Dorsolateral prefrontal cortex (tissue), 122 donors: ENCODE measurements at places on chromosomes 6 and 20. TPM values are rescaled to one million over a fixed set of nuclear protein-coding genes. Genes with fewer than 3 reads are reported as not detected.

VARS2 gene
- 38.7 TPM for total RNA-seq

SLA2 gene
- 1.4 TPM for total RNA-seq

RAET1L gene
- not detected for total RNA-seq

PTPRT gene
- total RNA-seq = 125 TPM

CD40 gene
- total RNA-seq = 8.4 TPM

MRPL18 gene
- total RNA-seq = 71.9 TPM

MYMX gene
- total RNA-seq = not detected

SUN5 gene
- total RNA-seq = not detected

C6orf163 gene
- 7.7 TPM for total RNA-seq

DHX35 gene
- total RNA-seq = 13.5 TPM

HAO1 gene
- not detected for total RNA-seq

AGER gene
- 6.4 TPM for total RNA-seq

KCNK15 gene
- 0.30 TPM for total RNA-seq

GCLC gene
- total RNA-seq = 38.1 TPM

DDO gene
- total RNA-seq = 3.6 TPM

HLA-DRB1 gene
- total RNA-seq = 132 TPM

LAMA2 gene
- 36.3 TPM for total RNA-seq

SLC16A10 gene
- 10.3 TPM for total RNA-seq

DDX27 gene
- 26.0 TPM for total RNA-seq

BEND3 gene
- 1.8 TPM for total RNA-seq

KIF25 gene
- total RNA-seq = 3.6 TPM

FAM83B gene
- total RNA-seq = not detected

BEND6 gene
- 53.5 TPM for total RNA-seq

NDUFAF4 gene
- total RNA-seq = 63.9 TPM

RHAG gene
- total RNA-seq = not detected

HNF4A gene
- 0.81 TPM for total RNA-seq

SLC22A16 gene
- total RNA-seq = not detected

B4GALT5 gene
- 26.1 TPM for total RNA-seq

DLK2 gene
- total RNA-seq = 3.3 TPM

IMPG1 gene
- 0.39 TPM for total RNA-seq

NKX2-4 gene
- 0.35 TPM for total RNA-seq

GHRH gene
- not detected for total RNA-seq

PBOV1 gene
- total RNA-seq = not detected

ASCC3 gene
- 26.3 TPM for total RNA-seq

HLA-DRB5 gene
- 42.3 TPM for total RNA-seq

LYRM4 gene
- total RNA-seq = 42.6 TPM

RPP21 gene
- 29.3 TPM for total RNA-seq

AAR2 gene
- total RNA-seq = 17.7 TPM

DEFB128 gene
- total RNA-seq = not detected

GPX5 gene
- total RNA-seq = not detected

WFDC5 gene
- not detected for total RNA-seq

MMP24 gene
- 12.6 TPM for total RNA-seq

OLIG3 gene
- total RNA-seq = not detected

LINC00237 gene
- total RNA-seq = not detected

GTF3C6 gene
- total RNA-seq = 40.5 TPM

PGBD1 gene
- total RNA-seq = 12.5 TPM
